ENCODE measurements at places on chromosomes 1 and 21. TPM values are rescaled to one million over a fixed set of nuclear protein-coding genes. Genes with fewer than 3 reads are reported as not detected.

- DNase-seq = no peak
Observed at GRCh38 chr1:192566657-192567056, 8.9 kb upstream of the RGS1 start.

DNA sequence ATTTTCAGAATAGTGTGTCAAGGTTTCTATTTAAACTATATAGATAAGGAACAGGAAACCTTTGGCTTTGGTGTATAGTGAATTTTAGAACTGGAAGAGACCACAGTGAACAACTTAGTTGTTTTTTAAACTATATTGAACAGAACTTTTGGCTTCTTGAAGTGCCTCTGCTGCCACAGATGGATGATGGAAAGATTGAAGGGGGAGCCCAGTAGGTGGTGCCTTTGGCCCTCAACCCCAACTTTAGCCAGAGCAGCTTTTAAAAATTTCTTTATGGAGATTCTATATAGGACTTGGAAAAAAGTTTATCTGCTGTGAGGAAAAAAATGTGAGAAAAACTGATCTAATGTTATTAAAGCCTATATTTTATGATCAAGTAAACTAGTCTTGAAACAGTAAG is 50.2 kb downstream of the SWT1 start:
- DNase-seq = no peak

- no peak for DNase-seq
Observed at GRCh38 chr1:151574575-151575529, 34.7 kb downstream of the TUFT1 start.

DNA sequence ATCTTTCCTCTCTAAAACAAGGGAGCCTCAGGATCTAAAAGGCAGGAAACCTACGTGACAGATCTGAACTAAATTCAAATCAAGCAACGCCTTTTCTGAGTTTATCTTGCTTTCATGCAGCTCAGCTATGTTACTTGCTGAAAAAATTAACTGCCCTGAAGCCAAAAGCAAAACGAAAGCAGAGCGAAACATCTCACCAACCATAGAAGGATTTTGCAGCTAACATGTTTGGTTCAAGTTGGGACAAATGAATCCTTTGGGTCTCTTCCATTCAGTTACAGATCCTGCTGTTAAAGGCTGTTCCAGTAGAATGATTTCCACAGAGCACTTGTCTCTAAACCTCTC is 482 bp downstream of the SLC2A5 start:
- no peak for DNase-seq

DNA sequence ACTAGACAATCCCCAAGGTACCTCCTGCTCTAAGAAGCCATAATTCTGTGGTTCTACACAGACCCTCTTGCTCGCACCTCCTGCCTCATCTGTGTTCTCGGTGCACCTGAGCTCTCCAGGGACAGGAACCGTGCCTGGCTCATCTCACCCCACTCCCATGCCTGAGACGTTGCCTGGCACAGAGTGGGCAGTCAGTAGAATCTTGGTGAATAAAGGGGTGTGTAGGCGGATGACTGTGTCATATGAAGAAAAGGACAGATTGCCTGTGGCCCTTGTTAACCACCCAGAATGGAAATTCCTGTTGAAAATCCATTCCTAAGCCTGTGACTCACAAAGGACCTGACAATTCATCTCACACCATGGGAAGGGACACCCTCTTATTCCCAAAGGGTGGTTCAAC is 92.9 kb downstream of the KCNN3 start:
- no peak for DNase-seq

DNA sequence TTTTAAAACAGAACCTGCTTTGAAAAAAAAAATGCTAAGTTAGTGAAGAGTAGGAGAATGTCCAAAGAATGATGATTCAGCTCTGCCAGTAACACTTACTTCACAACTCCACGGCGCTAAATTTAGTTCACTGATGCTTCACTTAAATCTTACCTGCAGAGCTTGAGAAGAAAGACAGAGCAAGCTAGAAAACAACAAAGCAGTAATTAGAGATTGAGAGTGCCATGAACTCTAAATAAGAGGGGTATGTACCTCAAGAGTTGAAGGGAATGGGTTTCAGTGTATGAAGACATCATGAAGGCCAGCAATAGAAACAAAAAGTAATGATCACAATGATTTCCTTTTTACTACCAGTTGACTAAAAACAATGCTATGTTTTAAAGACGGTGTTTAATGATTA is 32.8 kb downstream of the EPRS1 start:
- no peak for DNase-seq

DNA sequence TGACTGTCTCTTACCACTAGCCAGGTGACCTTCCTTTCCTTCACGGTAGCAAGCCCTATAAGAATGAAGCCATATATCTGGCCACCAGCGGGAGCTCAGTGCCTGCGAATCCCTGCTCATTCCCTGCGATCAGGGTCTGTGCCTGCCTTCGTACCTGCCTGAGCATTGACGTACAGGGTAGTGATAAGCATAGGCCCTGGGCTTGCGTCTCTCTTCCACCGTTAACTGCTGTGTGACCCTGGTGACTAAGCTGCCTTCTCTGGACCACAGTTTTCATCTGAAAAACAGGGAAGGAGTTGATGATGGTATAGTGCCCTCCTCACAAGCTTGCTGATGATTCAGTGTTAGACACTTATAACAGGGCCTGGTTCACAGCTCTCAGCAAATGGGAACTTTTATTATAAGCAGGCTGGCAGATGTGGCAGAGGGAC is 4.1 kb downstream of the ZC3H12A start:
- DNase-seq = no peak

DNA sequence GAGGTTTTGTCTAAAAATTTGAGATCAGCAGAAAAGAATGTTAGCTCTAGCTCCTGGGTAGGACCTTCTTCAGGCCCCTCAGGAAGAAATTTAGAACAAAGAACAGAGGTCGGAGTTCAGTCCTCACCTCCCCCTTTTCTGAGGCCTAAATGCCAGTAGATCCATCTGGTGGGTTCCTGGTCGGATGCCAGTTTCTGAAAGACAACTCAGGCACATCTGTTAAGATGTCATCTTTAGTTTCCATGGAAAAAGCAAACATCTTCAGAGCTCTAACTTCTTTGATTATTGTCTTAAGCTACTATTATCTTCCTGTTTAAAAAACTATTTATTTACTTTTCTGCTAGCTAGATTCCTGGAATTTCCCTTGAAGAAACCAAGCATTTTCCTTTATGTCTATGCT is 37.1 kb upstream of the USP25 start:
- DNase-seq = no peak

- DNase-seq = no peak
Observed at GRCh38 chr21:38080888-38081287, 164.6 kb upstream of the KCNJ6 start.

DNA sequence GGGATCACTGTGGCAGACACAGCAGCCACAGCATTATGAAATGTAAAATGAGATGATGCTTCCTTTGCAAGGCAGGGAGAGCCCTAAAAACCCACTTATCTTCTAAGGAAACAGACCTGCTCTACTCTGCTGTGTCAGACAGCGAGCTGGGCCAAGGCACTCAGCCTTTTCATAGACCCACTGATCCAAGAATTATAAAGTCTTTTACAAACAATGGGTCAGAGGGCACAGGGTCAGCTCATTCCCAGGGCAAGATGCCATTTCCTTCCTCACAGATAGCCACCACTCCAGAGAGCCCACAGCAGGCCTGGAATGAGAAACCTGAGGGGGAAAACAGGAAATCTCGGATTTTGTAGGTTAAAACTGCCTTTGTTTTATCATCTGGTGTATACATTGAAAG is 42.9 kb downstream of the CASQ2 start:
- no peak for DNase-seq

- no peak for DNase-seq
Observed at GRCh38 chr1:197356723-197357533, 88.9 kb downstream of the CRB1 start.

GRCh38 chr1:219566951-219567947 is 45.7 kb downstream of the ZC3H11B start:
- no peak for DNase-seq

- DNase-seq = no peak
Observed at GRCh38 chr1:156939786-156940334, 19.4 kb downstream of the LRRC71 start.

GRCh38 chr1:45272913-45273371 is 53.8 kb upstream of the HPDL start:
- peak; percentile 26 for DNase-seq

GRCh38 chr1:158806916-158807536 is 24.1 kb upstream of the MNDA start:
- no peak for DNase-seq

- no peak for DNase-seq
Observed at GRCh38 chr1:39082811-39083576, 56.8 kb downstream of the NDUFS5 start.

GRCh38 chr1:232628335-232629249 is 1.3 kb downstream of the SIPA1L2 start:
- no peak for DNase-seq

DNA sequence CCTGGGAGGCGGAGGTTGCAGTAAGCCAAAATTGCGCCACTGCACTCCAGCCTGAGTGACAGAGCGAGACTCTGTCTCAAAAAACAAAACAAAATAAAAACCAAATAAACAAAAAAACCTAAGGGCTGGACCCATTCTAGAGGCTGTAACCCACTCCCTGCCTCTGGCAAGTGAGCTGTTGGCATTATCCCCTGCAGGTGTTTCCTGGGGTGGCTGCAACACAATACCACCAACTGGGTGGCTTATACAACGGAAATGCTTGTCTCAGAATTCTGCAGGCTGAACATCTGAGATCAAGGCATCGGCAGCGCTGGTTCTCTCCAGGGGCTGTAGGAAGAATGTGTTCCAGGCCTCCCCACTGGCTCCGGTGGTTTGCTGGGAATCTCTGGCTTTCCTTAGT is 15.2 kb downstream of the LRRC38 start:
- no peak for DNase-seq

DNA sequence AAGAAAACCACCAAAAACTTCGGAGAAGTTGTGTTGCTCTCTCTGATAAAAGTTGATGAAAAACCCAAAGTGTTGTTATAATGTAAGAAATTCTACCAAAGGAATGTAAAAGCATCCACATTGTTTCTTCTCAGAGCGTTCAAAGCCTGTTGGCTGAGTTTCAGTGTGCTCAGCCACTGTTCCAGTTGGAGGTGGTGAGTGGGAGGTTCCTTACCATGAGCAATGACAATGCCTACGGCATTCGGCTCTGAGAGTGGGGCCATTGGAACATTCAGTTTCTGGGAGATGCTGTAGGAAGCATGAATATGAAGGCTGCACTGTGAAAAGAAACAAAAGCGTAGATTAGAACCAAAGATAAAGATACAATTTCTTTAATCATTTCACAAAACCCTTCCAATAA is 20.5 kb upstream of the MYBPHL start:
- DNase-seq = no peak

DNA sequence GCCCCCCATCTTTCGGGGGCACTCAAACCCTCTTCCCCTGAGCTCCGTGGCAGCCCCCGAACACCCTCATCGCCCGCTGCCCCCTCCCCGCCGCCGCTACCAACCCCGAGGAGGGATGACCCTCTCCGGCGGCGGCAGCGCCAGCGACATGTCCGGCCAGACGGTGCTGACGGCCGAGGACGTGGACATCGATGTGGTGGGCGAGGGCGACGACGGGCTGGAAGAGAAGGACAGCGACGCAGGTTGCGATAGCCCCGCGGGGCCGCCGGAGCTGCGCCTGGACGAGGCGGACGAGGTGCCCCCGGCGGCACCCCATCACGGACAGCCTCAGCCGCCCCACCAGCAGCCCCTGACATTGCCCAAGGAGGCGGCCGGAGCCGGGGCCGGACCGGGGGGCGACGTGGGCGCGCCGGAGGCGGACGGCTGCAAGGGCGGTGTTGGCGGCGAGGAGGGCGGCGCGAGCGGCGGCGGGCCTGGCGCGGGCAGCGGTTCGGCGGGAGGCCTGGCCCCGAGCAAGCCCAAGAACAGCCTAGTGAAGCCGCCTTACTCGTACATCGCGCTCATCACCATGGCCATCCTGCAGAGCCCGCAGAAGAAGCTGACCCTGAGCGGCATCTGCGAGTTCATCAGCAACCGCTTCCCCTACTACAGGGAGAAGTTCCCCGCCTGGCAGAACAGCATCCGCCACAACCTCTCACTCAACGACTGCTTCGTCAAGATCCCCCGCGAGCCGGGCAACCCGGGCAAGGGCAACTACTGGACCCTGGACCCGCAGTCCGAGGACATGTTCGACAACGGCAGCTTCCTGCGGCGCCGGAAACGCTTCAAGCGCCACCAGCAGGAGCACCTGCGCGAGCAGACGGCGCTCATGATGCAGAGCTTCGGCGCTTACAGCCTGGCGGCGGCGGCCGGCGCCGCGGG is 837 bp downstream of the FOXD3 start:
- no peak for DNase-seq

GRCh38 chr1:167737169-167737568 is 15.4 kb downstream of the MPZL1 start:
- no peak for DNase-seq

Gene GBP6
- not detected for polyA plus RNA-seq

Gene CR1L
- polyA plus RNA-seq = not detected

Gene TPTE
- polyA plus RNA-seq = not detected

Gene VANGL2
- polyA plus RNA-seq = 3.4 TPM

Gene KLF17
- polyA plus RNA-seq = 0.21 TPM

Gene HSD3B1
- not detected for polyA plus RNA-seq

Gene NME7
- polyA plus RNA-seq = 27.3 TPM

Gene SPOCD1
- polyA plus RNA-seq = 78.8 TPM

Gene CNST
- 21.5 TPM for polyA plus RNA-seq

Gene CYP4A11
- polyA plus RNA-seq = not detected

Gene OLIG1
- polyA plus RNA-seq = not detected

Gene LRRIQ3
- polyA plus RNA-seq = 1.1 TPM

Gene PGM1
- 32.5 TPM for polyA plus RNA-seq

Gene CFHR1
- 0.07 TPM for polyA plus RNA-seq
